ENCODE measurements at places on chromosomes 3 and 15.
A peak's percentile ranks its signal among the peaks of the same experiment; 100 is the strongest.

DNA sequence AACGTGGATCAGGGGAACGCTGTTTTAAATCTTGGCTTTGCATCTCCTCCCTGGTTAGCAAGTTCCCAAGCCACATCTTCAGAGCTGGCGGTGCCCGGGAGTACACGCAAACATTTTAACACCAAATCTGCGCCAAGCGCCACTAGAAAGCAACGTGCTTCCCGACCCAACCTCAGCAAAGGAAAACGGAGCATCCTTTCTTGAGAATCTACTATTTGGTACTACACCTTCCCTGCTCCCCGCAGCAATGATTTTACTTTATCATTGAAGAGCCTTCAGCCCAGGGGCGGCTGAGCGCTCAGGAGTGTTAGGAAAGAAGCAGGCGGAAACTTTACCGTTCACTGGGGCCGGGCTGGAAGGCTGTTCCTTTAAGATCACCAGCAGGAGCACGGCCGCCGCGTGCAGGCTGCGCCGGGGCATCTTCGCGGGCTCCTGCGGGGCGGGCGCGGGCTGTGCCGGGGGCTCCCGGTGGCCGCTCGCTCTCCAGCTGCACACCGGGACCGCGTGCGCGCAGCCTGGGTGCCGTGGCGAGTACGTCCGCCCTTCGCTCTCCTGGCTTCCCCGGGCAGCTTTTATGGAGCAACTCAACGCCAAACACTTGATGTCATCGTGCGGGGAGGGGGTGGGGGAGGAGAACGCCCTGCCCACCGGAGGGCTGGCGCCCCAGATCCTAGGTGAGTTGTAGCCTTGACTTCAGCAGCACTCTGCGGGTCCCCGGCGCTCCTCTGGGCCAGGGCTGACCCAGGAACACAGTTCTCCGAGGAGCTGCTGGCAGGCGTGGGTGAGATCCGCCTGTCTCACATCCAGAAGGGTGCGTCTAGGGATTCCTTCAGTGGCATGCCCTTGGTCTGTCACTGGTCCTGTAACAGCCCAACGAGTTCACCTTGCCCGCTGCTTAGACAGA lies at the start of gene CA12:
Gene CA12, minus strand, starts transcription at position 546 of the 904 bp plus-strand sequence. Its CDS starts 126 bp downstream, at position 420.
- DNase-seq, result peak; percentile 61

DNA sequence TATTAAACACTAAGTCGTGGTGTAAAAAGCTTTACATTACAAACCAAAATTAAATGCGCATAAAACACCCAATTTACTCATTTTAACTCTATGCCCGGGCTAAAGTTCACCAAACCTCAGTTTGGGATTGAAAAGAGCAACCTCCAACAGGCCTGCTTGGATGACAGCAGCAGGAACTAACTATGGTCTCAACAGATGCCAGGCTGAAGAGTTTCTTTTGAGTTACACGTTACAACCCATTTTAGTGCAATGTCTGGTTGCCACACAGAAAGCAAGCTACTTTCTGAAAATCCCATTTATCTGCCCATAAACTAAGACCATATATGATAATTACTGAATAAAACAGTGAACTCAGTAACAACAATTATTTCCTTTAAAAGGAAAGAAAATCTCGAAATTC lies 2.2 kb downstream of the SATB1 start:
- peak; percentile 3 for DNase-seq

DNA sequence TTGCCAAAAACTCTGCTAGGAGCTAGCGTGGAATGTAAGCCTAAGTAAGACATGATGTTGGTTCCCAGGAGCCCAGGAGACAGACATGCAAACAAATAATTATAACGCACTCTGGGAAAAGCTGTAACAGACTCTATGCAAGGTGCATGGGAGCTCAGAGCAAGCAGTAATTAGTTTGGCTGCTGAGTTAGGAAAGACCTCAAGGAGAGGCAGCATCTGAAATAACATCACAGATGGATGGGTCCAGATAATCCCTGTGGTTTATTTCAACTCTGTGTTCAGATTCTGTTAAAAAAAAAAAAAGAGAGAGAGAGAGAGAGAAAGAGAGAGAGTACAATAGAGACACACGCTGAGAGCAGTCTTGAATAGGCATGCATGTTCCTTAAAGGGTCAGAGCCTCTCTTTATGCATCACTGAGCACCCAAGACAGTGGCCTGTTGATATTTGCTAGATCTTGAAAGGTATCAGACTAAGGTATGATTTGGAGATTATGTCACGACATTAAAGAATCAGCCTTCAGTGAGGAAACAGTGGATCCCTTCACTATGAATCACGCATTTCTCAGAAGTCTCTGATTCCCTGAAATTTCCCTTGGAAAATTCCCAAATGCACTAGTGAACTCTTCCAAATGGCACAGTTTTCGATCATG lies 124.4 kb upstream of the LIPC start:
- DNase-seq, result peak; percentile 86

- DNase-seq, result no peak
Measured at GRCh38 chr3:55828712-55829111, 341.6 kb upstream of the WNT5A start.

GRCh38 chr15:47473832-47474231 lies 243.5 kb upstream of the SEMA6D start:
- DNase-seq, result no peak

- DNase-seq, result peak; percentile 16
Measured at GRCh38 chr15:83582381-83582780, 71.5 kb upstream of the ADAMTSL3 start.

GRCh38 chr3:44048196-44048924 lies 193.3 kb upstream of the TOPAZ1 start:
- DNase-seq, result peak; percentile 72

DNA sequence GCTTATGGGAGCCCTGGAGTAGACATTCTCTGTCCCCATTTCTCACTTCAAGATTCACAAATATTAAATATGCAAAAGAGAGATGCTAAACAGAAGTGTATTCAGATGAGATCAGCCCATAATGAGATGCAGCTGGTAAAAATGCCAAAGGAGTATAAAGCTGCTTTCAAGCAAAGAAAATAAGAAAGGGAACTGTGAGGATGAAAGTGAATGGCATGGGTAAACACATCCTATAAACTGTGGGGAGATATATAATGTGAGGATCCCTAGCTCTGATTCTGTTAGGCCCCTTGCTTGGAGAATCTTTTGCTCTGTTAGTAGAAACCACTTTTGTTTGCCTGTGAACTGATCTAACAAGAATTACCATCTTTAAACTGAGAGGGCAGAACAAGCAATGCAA lies 396.6 kb downstream of the SOX2 start:
- DNase-seq, result no peak

- no peak for DNase-seq
Measured at GRCh38 chr3:188759336-188760005, 412.3 kb upstream of the TPRG1 start.

DNA sequence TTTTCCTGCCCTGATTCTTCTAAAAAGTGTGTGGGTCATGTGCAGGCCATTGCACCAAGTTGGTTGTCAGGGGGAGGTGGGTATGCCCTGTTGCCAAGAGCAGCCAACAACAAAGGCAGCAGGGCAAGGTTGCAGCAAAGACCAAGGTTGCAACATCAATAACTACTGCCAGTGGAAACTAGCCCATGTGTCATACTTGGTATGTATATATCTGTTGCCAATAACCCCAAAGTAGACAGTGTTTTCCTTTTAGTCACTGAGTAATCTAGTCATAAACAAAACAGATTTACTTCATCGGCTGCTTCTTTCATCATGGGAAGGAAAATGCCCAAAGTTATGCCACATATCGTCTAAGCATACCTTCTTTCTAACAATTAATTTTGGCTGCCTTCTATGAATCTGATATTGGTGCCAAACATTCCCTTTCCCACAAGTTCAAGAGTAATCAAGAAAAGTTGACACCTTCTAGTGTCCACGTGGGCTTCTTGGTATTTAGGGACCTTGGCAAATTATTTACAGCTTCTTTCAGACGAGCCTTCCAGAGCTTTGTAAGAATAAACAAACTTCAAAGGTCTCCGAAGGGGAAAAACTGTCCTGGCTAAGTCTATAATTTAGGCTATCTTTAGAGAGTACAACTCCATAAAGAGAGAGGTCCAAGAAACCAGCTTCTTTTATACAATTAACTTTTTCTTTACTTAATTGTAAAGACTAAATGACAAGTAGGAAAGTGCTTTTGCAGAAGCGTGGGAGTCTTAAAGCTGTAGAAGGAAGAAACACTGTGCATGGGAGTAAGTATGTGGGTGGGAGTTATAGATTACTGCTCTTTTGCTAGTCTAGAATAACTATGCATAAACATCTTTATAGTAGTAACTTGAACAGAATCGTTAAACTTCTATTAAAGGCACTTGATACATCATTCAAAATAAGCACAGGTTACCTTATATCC lies 10.0 kb upstream of the MBNL1 start:
- peak; percentile 92 for DNase-seq

DNA sequence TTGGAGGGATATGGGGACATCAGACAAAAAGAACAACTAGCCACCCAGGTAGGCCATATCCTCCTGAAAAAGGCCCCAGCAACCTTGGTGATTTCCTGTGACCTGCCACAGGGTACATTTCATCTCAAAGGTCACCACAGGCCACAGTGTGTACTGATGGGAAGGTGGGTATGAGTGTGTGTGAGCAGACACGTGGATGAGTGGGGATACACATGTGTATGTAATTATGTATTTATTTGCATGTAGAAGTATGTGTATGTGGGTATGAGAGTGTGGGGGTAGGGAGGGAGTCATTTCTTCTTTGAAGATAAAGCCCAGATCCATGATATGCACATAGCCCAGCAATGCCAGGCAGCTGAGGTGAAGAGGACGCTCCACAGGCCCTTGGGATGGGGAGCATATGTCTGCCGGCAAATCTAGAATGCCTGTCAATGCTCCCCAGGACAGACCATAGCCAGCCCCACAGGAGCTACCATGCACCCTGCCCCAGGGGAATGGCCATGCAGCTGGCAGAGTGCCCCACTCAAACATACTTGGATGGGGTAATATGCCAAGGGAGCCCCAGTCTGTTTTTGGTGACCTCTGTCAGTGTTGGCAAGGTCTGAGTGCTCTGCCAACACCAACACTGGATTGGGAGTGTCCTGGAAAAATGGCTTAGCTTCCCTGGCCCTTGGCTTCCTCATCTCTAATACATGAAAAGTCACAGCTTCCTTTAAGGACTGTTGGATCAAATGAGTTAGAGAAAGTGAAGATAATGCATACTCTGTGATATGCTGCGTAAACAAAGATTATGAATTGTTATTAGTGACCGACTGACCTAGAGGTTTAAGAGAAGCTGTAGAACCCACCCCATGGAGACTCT lies 42.4 kb downstream of the RAB6B start:
- no peak for DNase-seq

- DNase-seq, result no peak
Measured at GRCh38 chr3:69445024-69445423, 59.1 kb upstream of the FRMD4B start.

DNA sequence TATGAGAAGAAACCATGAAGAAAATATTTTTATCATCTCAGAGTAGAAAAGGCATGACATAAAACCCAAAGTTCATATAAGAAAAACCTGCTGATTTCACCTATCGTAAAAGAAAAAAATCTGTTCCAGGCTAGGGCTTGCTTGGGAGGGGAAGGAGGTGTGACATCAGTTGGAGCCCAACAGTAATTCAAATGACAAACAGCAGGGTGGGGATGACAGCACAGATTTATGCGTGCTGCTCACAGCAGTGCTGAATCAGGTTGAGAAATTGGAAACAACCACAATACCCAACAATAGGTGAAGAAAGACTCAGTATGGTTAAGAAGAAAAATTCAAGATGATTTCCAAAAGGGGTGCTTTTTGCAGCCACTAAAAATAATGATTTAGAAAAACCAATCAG lies 172.4 kb downstream of the PDE8A start:
- DNase-seq, result no peak

DNA sequence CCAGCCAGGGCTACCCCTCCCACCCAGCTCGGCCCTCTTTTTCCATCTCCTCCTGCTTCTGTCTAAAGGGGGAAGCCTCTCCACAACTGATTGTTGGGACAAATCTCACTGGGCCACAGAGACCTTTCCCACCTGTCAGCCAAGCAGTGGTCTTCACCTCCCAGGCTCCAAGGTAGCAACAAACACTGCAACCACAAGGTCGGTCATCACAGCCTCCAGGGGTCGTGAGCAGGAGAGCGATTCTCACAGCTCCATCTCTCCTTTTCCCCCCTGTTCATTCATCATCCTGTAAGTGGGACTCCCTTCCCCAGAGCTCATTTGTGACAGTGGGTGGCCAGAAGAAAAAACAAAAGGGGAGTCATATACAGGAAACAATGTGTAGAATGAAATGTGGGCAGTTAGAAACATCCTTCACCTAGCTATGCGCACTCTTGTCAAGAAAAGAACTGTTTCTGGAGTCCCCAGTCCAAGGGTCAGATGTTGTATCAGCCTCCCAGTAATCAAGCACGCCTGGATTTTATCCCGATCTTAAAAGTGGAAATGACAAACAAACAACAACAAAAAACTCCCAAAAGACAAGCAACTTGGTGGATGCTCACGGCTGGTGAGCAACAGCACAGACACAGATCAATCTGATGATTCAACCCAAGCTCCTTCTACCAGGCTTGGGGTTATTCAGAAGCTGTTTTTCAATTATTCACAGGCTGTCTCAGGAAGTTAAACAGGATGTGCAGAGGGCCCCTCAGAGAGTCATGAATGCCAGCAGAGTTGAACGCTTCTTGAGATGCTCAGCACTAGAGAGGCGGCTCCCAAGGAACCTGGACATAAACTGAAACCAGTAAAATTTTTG lies 22.4 kb downstream of the LYZL4 start:
- DNase-seq, result peak; percentile 47

GRCh38 chr15:63387748-63388493 lies 6.3 kb upstream of the CA12 start:
- no peak for DNase-seq

- DNase-seq, result peak; percentile 78
Measured at GRCh38 chr15:63013052-63013808, 29.3 kb upstream of the TPM1 start.

GRCh38 chr15:66778314-66778665 lies 76.3 kb downstream of the SMAD6 start:
- DNase-seq, result no peak

DNA sequence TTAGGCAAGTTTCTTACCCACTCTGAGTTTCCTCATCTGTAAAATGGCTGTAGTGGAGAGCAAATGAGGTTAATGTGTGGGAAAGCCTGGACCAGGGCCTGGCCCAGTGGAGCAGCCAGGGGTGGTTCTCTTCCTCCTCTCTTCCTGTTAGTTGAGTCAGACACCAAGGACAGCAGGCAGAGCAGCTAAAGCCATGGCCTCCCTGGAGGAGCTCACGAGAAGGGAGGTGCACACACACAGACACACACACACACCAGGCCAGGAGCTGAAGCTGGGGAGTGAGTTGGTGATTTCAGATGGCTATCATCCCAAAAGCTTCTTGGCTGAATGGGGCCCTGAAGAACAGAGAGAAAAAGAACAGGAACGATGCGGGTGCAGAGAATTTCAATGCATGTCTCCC lies 33.2 kb upstream of the TSPAN3 start:
- peak; percentile 20 for DNase-seq

DNA sequence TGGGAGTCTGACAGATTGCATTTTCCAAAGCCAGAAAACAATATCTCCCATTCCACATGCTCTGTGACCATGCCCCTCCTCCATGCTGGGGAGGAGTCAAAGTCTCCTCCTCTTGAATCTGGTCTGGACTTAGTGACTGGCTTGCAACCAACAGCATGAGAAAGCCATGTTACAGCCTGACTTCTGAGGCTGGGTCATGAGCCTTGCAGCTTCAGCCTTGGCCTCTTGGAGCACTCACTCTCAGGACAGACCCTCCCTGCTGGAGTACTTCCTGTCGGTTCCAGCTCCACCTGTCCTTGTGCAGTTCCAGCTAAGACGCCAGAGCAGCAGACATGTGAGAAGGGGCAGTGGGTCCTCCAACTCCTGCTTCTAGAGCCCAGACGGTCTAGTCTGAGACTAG lies 49.7 kb upstream of the RBSN start:
- DNase-seq, result peak; percentile 37

- DNase-seq, result no peak
Measured at GRCh38 chr3:197554196-197554561, 1.6 kb downstream of the BDH1 start.
